Mucosa of gallbladder (tissue), 1 donor: ENCODE measurements at places on chromosomes 7 and 10. TPM values are rescaled to one million over a fixed set of nuclear protein-coding genes. Genes with fewer than 3 reads are reported as not detected.

Gene TFAM
- total RNA-seq, result 29.8 TPM

Gene CDK1
- total RNA-seq, result 3.9 TPM

- DNase-seq, result no peak
Observed at GRCh38 chr7:69967689-69968450, 369.6 kb downstream of the AUTS2 start.

Gene CCDC3
- 304 TPM for total RNA-seq

Gene REEP3
- total RNA-seq, result 53.4 TPM

GRCh38 chr10:123689880-123690279, 23.7 kb downstream of the GPR26 start:
- DNase-seq, result no peak

GRCh38 chr10:113301342-113301984, 251.4 kb upstream of the HABP2 start:
- DNase-seq, result no peak

Gene TEX47
- total RNA-seq, result not detected

GRCh38 chr7:20506175-20506574, 109.3 kb upstream of the ABCB5 start:
- no peak for DNase-seq

DNA sequence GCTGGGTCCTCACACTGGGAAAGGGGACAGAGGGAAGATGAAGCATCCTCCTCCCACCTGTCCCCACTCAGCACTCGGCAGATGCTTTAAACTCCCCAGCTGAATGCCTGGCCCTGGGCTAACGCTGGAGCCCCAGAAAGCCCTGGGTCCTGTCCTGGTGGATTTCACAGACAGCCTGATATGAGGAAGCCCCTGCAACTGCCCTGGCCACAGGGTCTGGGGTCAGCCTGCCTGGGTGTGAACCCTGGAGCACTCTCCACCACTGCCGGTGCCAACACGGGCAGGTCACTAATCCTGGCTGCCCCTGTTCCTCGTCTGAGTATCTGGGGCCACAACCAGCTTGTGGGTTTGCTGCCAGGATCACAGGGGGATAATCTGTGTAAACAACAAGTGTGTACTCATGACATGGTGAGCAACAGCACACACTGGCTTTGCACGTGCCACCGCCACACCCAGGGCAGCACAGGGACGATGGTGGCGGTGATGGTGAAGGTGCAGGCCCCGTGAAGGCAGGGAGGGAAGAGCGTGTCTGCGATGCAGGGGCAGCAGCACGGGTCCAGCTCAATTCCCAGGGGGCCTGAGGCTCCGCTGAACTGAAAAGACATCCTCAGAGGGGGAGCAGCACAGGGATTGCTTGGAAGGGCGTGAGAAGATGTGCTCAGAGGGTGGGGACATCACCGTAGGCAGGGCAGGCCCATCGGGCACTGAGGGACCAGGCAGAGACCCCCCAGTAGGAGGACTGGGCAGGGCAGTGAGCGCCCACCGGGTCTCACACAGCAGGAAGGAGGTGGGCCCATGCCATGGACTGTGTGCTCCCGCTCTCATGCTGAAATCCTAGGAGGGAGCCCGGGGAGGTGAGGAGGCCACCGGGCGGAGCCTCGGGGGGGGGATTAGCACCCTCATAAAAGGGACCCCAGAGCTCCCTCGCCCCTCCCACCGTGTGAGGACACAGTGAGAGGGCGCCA, 238.7 kb downstream of the MAD1L1 start:
- DNase-seq, result no peak

- no peak for DNase-seq
Observed at GRCh38 chr10:122571892-122572291, 11.3 kb downstream of the DMBT1 start.

- DNase-seq, result peak; percentile 58
Observed at GRCh38 chr7:155858521-155859061, 46.3 kb upstream of the SHH start.

GRCh38 chr10:74962517-74962916, 136.1 kb downstream of the KAT6B start:
- DNase-seq, result no peak

GRCh38 chr10:57336341-57336740, 931.4 kb downstream of the IPMK start:
- DNase-seq, result no peak

- peak; percentile 25 for DNase-seq
Observed at GRCh38 chr10:121696854-121697253, 98.6 kb upstream of the FGFR2 start.

Gene WDR86
- total RNA-seq, result 2.9 TPM

- DNase-seq, result no peak
Observed at GRCh38 chr7:113207441-113207840, 89.1 kb upstream of the SMIM30 start.

DNA sequence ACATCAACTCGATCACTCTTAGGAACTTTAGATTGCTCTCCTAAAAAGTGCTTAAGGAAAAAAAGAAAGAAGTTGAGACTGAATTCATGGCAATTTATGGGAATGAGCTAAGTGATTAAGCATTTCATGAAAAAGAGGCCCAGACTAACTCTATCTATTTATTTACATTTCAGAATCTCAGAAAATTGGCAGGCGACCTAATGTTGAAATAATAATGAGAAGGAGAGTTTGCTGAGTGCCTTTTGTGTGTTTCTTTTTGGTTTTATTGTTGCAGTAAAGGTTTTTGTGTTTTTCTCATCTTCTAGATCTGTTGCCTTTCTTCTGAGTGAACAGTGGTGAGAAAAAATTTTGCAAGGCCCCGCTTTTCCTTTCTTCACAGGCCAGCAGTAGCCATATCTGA, 3.8 kb downstream of the GRK5 start:
- no peak for DNase-seq

- DNase-seq, result no peak
Observed at GRCh38 chr7:98985406-98985805, 107.1 kb downstream of the TRRAP start.

Gene AGAP4
- 14.0 TPM for total RNA-seq

DNA sequence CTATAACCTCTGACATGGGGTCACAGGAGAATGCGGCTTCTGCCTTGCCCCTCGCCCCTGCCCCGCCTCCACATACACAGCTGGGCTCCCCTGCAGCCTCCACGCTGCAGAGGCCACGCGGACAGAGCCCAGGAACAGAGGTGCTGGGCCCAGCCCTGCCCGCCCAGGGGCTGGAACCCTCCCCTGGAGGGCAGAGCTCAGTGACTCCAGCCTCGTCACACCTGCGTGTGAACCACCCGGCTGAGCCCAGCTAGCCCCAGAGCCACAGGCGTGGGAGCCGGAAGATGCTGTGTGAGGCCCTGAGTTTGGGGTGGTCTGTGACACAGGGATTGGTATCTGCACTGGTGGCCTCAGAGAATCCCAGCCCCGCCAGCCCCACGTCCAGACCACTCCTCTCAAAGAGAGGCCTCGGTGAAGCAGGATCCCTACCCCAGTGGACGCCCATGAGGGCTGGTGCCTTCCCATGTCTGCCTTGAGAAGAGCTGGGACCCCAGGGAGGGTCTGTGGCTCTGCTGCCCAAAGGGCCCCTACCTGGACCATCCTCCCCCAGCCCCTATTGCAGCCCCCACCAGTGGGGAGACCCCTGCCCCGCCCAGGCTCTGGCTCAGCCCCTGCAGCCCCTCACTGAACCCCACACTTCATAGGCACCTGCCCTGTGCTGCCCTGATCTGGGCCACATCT, 8.1 kb upstream of the ADAP1 start:
- DNase-seq, result no peak

- DNase-seq, result no peak
Observed at GRCh38 chr10:27816320-27816719, 70.7 kb upstream of the MKX start.

- no peak for DNase-seq
Observed at GRCh38 chr10:117967149-117967650, 79.5 kb downstream of the RAB11FIP2 start.

DNA sequence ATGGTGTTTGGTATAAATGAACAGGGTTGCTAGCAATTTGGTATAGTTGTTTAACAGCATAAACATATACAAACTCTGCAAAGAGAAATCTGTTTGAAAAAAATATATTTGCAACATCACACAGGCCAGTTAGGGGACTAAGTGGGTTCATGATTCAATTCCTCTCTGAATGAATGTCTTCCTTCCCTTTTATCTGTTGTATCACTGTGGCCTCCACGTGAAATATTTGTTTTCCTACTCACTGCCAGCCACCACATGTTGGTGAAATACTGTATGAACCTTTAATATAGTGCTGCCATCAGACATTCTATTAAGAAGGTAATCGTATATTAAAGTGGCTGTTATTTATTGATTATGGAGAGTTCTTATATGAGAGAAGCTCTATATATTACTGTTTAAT, 157.0 kb downstream of the ARID5B start:
- DNase-seq, result no peak

Gene NRAP
- not detected for total RNA-seq

DNA sequence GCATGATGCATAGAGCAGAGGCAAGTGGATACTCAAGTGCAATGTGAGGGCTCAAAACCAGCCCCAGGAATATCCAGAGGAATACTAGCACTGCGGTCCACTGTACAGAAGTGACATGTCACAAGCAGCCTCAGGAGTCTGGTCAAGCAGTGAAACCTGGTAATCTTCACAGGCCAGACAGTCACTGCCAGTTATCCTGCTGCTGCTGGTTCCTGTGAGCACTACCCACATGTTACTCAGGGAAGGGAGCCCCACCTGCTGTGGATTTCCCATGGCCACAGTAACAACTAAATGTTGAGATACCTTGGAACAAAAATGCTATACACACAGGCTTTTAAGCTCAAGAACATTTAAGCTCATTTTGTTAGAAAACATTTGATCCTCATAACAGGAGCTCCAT, 103.0 kb downstream of the RNF133 start:
- DNase-seq, result no peak

DNA sequence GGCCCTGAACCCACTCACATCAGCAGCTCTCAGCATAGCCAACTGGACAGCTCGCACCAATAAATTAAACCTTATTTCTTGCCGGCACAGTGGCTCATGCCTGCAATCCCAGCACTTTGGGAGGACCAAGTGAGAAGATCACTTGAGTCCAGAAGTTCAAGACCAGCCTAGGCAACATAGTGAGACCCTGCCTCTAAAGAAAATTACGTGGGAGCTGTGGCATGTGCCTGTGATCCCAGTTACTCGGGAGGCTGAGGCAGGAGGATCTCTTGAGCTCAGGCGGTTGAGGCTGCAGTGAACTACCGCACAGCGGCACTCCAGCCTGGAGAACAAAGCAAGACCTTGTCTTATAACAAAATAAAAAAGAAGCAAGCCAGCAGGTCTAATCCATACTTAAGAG, 75.7 kb downstream of the SEPTIN14 start:
- no peak for DNase-seq

Gene SP8
- not detected for total RNA-seq

- DNase-seq, result no peak
Observed at GRCh38 chr7:24864214-24864817, 107.1 kb upstream of the GSDME start.

GRCh38 chr7:102024005-102024768, 206.8 kb downstream of the CUX1 start:
- no peak for DNase-seq

GRCh38 chr7:86747698-86748097, 104.0 kb downstream of the GRM3 start:
- no peak for DNase-seq

DNA sequence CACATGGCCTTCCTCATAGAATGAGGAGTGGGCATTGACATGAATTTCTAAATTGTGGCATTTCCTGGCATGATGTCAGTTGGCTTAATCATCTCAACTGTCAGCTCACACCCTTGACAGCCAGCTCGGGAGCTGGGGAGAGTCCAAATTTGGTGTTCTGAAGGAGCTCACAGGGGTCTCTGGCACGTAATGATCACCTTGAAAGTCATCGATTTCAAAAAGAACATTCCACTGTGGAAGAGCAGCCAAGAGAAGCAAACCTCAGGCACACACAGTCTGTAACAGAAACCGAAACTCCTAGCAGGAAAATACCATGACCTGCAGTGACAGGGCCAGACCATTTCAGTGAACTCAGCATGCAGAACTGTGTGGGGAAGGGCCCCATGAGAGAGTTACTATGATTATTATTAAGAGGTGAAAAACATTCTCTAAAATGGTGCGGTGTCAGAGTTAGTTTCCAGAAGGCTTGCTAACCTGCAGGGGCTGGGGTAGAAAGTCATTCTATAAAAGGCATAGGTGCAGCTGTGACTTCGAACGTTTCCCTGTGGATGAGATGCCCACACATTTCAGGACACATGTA, 26.4 kb upstream of the KLF6 start:
- DNase-seq, result peak; percentile 57

Gene GNGT1
- not detected for total RNA-seq

DNA sequence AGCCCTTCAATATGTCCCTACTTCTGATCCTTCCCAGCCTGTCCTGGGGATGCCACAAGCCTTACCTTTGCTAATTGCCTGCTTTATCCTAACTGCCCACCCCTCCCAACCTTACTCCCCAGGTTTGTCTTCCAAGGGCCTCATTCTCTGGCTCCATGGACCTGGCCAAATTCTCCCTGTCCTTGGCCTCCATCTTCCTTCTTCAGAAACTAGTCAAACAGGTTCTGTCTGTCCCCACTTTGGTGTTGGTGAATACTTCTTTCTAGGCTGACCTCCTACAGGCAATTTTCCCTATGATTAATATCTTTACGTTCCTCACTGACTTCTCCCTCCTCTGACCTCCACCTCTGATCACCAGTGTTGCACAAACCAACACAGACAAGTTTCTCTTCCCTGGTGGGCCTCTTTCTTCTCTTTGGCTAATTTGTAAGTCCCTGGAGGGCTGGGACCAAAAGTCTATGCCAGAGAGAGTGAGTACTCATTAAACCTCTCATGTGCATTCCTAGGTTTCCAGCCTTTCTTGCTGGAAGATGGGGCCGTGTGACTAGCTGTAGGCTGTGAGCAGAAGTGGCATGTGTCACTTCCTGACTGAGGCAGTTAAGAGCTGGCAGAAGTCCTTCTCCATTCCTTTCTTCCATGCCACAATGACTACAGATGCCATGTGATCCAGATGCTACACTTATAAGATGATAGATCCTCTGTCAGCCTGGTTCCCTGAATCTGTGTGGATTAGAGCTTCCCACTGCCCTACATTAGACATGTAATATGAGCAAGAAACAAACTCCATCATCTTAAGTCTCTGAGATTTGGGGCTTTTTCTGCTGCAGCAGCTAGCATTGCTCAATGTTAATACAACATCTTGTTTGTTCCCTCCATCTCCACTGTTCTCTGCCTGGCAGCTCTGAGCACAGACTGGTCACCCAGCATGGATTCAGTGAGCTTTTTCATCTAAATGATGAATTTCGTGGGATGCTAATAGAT, 382.7 kb downstream of the RPS24 start:
- DNase-seq, result no peak

Gene ZNF92
- 8.6 TPM for total RNA-seq

GRCh38 chr10:122306744-122307143, 35.6 kb downstream of the BTBD16 start:
- no peak for DNase-seq

- DNase-seq, result no peak
Observed at GRCh38 chr7:158399762-158400161, 187.9 kb downstream of the PTPRN2 start.

Gene CABCOCO1
- total RNA-seq, result 0.75 TPM

DNA sequence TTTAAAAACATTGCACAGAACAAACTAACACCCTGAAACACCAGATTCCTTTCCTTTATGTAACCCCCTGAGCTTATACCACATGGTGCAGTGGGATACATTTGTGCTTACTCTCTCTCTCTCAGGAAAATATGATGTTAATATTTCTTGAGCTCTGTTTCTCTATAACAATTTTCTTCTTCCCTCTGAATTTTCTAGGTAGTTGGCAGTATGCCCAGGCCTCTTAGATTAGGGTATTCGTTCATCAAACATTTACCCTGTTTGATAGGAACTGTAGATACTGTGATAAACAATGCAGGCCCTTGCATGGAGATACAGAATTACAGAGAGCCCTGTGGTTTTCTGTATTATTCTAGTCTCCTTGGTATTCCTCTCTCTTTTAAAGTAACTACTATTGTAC, 567.8 kb downstream of the IPMK start:
- no peak for DNase-seq

- no peak for DNase-seq
Observed at GRCh38 chr10:130479926-130480325, 343.7 kb downstream of the GLRX3 start.
